Thoracic aorta (tissue), 2 donors: ENCODE measurements at places on chromosomes 16 and 17. TPM values are rescaled to one million over a fixed set of nuclear protein-coding genes. Genes with fewer than 3 reads are reported as not detected.

DNA sequence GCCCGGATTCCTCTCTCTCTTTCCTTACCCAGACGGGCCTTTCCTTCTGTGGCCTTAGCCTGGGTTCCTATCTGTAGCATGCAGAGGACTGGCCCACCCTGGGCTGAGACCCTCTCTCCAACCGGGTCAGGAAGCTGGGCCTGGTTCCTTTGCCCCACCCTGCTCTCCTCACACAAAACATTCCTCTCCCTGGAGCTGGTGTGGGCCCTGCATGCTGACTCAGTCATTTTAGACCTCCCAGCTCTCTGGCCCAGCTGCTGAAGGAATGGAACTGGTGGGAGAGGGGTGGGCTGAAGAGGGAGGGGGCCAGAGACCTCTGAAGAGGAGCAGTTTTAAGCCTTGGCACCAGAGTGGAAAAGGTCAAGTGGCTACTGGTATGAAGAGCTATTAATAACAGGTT is 957 bp downstream of the MYL4 start:
- DNase-seq = no peak

- no peak for DNase-seq
Observed at GRCh38 chr17:77566566-77567138, 391.9 kb upstream of the TNRC6C start.

GRCh38 chr16:2675021-2675420 is 7.3 kb upstream of the KCTD5 start:
- no peak for DNase-seq

The NDRG4 gene
- 11.0 TPM for total RNA-seq

DNA sequence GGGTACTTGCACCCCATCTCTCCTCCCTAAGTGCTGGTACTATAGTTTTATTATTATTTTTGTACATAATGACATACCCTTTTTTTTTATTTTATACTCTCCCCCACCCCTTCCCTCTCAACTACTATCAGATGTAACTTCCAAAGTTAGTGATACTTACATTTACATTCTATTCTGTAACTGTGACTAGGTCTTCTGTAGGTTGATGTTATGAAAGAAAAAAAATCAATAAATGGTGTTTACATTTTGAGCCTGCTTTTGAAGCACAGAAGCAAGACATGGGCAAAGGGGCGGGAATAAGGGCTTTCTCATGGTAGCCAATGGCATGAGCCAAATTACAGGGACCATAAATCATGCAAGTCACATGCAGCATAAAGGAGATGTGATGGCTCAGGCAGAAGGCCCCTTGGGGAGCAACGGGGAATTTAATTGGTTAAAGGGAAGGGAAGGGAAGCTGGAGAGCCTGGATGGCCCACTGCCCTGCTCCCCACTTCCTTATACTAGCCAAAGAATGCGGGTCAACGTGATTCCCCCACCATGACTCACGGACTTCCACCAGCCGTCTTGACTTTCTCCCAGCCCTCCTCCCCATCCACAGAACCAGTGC is 2.4 kb upstream of the ACSF2 start:
- DNase-seq = no peak

- DNase-seq = no peak
Observed at GRCh38 chr16:53611179-53611696, 92.4 kb downstream of the RPGRIP1L start.

The CEP295NL gene
- 6.8 TPM for total RNA-seq

GRCh38 chr16:81415751-81416150 is 28.9 kb upstream of the CMIP start:
- no peak for DNase-seq

DNA sequence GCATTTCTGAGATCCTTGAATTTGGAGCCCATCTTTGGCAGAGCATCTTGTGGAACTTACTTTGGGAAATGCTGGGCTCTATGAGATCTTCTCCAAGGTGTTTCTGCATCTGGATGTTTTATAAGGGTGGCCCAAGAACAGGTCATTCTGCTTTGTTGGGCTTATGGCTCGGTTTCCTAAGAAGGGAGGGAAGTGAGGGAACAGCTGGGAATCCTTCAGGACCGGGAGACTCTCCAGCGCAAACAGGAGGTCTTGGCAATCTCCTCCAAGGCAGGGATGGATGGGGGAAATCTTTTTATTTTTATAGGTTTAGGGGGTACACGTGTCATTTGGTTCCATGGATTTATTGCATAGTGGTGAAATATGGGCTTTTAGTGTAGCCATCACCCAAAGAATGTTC is 54.7 kb downstream of the IRX3 start:
- DNase-seq = no peak

- DNase-seq = no peak
Observed at GRCh38 chr16:85595812-85596502, 17.2 kb upstream of the GSE1 start.

- DNase-seq = no peak
Observed at GRCh38 chr16:88060524-88061219, 109.4 kb downstream of the BANP start.
